ENCODE measurements at places on chromosomes 11 and 22.

- DNase-seq = no peak
Observed at GRCh38 chr22:36154423-36154945, 6.1 kb downstream of the APOL3 start.

DNA sequence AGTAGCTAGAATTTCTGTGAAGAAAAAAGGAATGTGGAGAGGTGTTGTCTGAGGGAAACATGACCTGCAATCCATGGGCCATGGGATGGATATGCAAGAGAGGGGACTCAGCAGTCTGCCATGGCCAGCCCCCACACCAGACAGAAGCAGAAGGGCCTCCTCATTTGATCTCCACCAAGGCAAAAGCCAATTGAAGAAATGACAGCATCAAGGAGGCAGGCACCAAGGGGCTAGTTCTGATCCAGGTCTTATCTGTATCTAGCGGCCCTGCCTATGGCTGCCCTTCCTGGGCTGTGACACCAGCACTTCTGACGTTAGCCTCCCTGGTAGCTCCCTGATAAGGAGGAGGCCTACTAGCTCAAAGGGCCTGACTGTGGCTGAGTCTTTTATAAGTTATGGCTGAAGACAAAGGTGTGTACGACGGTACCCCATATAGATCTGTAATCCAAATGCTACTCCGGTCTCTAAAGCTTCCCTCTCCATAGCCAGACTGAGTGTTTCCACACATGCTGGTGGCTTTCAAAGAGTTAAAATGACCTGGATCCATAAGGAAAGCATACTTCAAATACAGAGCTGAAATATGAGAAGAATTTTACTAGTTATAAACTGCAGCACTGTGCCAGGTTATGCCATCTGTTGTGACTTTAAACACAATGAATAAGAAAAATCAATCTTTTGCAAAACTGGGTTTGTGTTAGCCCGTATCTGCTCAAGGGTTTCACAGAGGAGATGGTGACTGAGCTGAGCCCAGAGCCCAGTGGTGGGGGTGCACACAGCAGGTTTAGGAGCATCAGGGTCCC is 34.4 kb downstream of the HIRA start:
- no peak for DNase-seq

- DNase-seq = peak; percentile 62
Observed at GRCh38 chr11:75583718-75584658, 21.9 kb downstream of the SERPINH1 start.

DNA sequence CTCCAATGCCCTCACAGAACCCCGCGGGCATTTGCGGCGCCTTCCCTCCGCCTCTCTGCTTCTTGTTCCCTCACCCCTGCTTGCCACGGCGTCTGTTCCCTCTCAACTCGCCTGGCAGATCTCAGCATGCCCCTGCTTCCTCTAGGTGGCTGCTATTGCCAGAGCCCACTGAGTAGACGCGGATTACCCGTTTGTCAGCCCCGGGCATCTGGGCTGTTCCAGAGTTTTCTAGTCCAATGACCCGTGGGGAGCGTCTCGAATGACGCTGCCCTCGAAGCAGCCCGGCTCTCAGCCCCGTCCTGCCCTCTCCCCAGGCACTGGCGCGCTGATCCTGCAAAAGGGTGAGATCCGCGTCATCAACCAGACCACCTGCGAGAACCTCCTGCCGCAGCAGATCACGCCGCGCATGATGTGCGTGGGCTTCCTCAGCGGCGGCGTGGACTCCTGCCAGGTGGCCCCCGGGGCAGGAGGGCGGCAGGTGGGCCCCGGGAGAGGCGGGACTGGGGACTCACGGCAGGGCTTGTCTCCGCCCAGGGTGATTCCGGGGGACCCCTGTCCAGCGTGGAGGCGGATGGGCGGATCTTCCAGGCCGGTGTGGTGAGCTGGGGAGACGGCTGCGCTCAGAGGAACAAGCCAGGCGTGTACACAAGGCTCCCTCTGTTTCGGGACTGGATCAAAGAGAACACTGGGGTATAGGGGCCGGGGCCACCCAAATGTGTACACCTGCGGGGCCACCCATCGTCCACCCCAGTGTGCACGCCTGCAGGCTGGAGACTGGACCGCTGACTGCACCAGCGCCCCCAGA is 49.7 kb downstream of the ST14 start:
- DNase-seq = no peak

DNA sequence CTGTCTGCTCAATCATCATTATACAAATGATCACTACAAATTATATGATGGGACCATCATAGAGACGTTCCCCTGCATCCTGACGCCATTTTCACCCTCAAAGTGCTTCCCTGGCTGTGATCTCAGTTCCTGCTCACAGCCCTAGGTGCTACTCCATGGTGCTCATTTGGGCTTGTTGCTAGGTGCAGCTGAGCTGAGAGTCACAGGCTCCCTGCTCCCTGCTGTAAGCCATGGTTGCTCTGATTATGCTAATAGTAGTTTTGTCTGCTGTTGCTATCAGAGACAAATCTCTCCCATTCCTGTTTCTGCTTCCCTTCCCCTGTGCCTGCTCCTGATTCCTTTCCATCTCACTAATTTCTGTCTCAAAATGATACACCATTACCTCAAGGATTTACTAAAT is 474.3 kb downstream of the METTL15 start:
- no peak for DNase-seq

DNA sequence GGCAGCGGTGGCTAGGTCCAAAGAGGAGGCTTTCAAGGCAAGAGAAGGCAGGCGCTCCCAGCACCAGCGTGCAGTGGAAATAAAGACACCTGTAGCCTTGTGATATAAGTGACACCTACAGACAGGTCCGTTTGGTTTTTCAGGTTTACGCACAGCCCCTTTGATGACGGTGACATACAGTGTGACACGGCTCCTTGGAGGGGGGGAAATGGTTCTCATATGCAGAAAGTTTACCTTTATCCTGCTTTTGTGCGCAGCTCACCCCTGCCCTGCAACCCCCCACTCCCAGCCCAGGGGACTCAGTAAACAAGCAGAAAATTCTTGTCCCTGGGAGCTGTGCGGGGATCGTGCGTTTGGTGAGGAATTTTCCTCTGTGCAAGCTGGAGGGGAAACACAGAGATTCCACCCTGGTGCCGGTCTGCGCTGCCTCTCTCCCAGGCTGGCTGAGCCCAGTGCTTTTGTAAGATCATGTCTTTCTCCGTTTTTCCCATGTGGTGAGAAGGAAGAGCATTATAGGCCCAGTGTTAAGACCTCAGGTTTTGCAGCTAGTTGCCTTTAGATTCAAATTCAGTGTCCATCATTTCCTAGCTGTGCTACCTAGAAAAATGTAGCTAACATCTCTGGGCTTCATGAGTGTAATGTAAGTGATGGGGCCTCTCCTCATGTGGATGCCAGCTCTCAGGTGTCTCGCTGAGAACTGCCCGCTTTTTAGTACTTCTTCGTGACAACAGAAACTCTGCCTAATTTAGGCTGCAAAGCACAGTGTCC is at the start of gene ELF5:
ELF5 (minus strand) TSS at position 113 of the 768 bp plus-strand sequence. CDS start 8,045 bp downstream, outside the sequence.
- no peak for DNase-seq

- no peak for DNase-seq
Observed at GRCh38 chr11:120525261-120526171, 14.0 kb downstream of the GRIK4 start.

DNA sequence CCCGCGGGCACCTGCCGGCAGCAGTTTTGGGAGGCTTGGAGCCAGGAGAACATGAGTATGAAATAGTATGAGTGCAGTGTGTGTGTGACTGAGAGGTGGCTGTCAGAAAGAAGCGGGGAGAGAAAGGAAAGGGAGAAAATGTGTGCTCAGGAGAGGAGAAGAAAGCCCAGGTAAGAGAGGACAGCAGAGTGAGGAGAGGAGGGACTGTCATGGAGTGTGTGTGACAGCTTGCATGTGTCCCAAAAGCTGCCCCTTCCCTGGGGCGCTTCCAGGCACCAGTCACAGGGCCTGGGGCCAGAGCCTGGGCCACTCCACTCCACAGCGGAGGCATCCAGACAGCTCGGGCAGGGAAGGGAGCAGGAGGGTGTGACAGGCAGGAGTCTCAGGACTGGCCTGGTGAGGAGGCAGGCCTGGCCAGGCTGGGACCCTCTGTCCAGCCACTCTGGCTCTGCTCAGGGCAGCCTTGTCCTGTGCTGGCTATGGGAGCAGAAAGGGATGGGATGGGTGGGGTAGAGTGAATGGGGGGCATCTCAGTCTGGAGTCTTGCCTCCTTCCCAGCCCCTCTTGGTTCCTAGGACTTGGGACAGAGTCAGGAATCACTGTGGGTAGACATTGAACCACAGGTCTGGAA is 949 bp downstream of the MMP11 start:
- DNase-seq = no peak

DNA sequence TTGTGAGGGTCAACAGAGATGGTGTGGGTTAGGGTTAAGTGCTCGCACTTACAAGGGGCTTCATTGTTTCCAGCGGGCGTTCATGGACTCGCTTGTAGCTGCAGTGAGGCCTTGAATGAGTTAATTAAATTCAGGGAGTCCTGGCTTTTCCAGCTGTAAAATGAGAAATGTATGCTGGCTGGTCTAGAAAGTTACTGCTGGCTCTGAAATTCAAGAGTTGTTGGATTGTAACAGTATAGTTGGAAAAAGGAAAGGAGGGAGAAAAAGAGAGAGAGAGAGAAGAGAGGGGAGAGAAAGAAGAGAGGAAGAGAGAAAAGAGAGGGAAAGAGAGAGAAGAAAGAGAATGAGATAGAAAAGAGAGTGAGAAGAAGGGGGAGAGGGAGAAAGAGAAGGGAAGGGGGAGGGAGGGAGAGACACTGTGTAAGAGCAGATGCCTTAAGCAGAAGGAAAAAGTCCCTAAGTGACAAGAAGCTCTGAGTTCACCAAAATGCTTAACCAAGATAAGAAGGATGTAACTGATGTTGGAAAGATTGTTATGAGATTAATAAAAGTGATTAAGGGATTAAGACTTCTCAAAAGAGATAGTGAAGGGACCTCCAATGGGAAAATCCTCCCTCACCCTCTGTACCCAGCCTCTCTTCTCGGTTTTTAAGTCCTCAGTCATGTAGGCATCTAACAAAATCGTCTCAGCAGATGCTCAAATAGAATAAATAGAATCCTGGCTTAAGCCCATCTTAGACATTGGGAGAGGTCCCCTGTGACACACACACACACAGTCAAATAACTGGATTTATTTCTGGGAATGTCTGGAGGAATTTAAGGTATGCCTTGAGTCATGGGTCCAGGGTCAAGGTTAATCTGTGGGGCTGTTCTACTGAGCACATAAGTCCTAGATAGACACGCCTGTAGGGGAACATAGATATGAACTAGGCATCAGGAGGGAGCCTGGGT is 477.9 kb downstream of the MIAT start:
- no peak for DNase-seq

GRCh38 chr11:111745719-111746504 is 20.3 kb downstream of the PPP2R1B start:
- no peak for DNase-seq

- DNase-seq = no peak
Observed at GRCh38 chr11:113991718-113992458, 17.0 kb downstream of the HTR3A start.

DNA sequence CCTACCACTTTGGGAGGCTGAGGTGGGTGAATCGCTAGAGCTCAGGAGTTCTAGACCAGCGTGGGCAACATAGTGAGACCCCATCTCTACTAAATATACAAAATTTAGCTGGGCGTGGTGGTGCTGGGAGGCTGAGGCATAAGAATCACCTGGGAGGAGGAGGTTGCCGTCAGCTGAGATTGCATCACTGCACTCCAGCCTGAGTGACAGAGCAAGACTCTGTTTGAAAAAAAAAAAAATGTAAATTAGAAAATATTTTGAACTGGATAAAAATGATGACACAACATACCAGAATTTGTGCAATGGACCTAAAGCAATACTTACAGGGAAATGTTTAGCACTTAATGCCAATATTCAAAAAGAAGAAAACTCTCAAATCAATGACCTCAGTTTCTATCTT is 46.4 kb downstream of the ATG16L2 start:
- DNase-seq = no peak

DNA sequence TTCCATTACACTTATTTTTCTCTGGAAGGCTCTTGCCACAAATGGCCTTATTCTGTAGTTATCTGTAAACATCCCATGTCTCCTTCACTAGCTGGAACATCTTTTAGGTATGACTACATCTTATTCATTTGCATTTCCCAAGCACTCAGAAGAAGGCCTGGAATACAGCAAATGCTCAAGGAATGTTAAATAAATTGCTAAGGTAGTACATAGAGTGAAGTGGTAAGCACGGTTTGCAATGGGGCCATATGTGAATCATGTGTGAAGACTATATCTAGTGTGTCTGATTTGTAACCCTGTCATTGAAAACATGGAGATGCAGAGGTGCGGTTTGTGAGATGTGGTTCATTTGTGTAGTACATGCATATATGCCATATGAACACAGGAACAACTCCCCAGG is 33.5 kb downstream of the GDPD4 start:
- DNase-seq = no peak

- no peak for DNase-seq
Observed at GRCh38 chr22:49008682-49009235, 818.9 kb downstream of the BRD1 start.

GRCh38 chr22:49253656-49254055 is 574.0 kb downstream of the BRD1 start:
- DNase-seq = no peak

GRCh38 chr11:119985551-119985950 is 152.4 kb downstream of the TRIM29 start:
- DNase-seq = no peak

- no peak for DNase-seq
Observed at GRCh38 chr11:114015117-114015516, 40.2 kb downstream of the HTR3A start.

- no peak for DNase-seq
Observed at GRCh38 chr11:121449123-121449522, 3.0 kb upstream of the SORL1 start.

DNA sequence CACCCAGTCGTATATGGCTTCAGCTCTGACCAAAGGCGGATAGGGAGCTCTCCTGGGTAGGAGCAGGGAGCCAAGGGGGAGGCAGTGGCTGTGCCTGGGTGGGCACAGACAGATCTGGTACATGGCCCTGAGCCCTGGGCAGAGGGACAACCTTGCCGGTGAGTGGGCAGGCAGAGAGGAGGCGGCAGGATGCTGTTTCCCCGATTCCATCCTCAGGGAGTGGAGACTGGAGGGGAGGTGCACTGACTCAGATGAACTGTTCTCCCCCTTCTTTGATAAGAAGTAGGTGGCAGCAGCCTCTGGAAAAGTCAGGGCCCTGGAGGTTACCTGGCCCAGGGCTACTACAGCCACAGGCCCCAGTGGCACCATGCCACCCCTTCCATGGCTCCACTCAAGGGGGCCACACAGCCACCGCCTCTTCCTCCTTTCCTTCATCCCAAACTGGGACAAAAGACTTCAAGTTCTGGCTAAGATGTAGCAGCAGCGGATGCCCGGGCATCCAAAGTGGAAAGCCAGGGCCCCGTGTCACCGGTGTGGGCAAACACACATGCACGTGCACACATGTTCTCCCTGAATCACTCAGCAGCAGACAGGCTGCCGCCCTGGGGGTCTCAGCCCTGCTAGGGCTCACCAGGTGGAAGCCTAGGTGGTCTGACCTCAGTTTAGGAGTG is 13.4 kb downstream of the CXCR5 start:
- DNase-seq = no peak

- no peak for DNase-seq
Observed at GRCh38 chr11:68460741-68461574, at the start of gene PPP6R3. Gene PPP6R3, plus strand, starts transcription at chr11:68460752. Its CDS starts 76,913 bp downstream, at chr11:68537665.

Data from endothelial cell (in vitro differentiated cells).